ENCODE measurements at places on chromosomes 13 and 19.

- DNase-seq = peak; percentile 55
These were observed 9.0 kb downstream of the ZNF808 start for GRCh38 chr19:52536448-52536800.

GRCh38 chr13:34546344-34547250 lies 395.5 kb upstream of the NBEA start:
- no peak for DNase-seq

DNA sequence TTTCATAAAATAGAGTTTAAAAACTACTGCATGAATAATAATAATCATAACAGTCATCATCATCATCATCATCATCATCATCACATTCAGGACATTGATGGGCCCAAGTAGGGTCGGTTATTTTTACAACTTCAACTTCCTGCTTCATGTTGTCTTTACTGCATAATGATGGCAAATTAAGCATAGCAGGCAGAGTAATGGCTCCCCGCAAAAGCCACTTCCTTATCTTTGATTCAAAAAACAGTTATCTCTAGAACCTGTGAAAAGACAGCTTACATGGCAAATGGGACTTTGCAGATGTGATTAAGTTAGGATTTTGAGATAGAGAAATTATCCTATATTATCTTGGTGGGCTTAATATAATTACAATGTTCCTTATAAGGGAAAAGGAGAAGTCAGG lies 792.9 kb downstream of the LIG4 start:
- DNase-seq = no peak

DNA sequence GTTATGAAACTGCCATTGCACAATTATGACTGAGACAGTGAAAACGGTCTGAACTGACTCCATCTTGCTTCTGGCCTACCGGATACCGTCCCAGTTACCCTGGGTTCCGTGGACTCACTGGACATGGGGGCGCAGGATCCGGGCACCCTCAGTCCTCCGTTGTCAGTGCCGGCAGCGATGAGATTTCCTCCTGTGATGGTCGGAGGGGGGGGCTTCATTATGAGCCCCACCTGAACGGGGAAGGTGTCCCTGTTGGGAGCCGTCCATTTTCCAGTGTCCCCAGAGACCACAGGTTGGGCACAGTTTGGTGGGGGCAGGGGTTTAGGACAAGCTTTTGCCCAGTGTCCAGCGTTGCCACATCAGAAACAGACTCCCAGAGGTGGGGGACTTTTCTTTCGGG lies 23.4 kb downstream of the TMEM255B start:
- DNase-seq = no peak

DNA sequence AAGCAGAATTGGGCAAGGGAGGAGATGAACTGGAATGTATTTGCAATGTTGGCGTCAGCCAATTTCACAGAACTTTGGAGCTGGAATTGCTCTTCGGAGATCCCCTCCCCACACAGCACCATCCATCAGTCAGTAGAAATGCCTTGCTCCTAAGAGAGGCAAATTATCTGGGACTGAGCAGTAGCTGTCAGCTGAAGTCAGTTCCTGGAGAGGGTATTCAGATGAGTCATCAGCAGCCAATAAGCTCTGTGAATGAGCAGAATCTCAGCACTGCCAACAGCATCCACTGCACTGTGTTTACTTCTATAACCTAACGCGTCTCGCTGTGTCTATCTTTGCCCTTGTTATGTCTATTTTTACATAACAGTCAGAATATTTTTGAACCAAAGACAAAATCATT lies 213.7 kb downstream of the SLITRK5 start:
- DNase-seq = no peak

- DNase-seq = no peak
These were observed 13.3 kb downstream of the SLC27A5 start for GRCh38 chr19:58498316-58499020.

GRCh38 chr13:64884976-64885375 lies 2345.2 kb downstream of the PCDH9 start:
- no peak for DNase-seq

- DNase-seq = no peak
These were observed 32.7 kb upstream of the POMP start for GRCh38 chr13:28626266-28626665.

GRCh38 chr19:34300380-34300779 lies 46.0 kb downstream of the GARRE1 start:
- DNase-seq = no peak

- no peak for DNase-seq
These were observed 357.1 kb downstream of the DCT start for GRCh38 chr13:94122300-94122915.

DNA sequence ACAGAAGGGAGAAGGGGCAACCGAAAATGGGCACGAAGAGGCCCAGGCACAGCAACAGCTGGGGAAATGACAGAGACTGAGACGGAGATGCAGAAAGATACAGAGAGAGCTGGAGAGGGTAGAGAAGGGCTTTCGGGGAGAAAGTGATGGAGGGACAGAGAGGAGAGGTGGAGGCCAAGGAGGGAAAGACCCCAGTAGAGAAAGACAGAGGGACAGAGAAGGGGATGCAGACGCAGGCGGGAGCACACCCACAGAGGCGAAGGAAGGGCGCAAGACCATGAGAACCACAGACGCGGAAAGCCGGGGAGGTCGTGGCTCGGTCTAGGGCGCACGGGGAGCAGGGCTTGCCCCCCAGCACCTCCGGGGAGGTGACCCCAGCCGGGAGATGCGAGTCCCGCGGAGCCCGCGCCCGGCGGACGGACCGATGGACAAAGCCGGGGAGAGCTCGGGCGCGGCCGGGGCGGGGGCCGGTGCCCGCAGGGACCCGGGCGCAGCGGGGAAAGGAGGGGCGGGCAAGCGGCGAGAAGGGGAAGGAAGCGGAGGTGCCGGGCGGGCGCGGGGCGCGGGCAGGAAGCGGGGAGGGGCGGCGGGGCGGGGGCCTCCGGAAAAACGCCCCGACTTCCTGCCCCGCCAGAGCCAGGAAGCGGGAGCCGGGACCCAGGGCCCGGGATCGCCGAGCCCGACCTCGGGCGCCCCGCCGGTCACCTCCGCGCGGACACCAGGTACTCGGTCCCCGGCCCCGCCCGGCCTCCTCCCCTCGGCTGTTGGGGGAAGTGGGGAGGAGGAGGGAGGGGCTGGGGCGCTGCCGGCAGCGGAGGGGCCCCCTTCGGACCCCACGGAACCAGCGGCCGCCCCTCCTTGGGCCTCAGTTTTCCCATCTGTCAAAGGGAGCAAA lies at the start of gene ARHGEF1:
TSS of gene ARHGEF1 (plus strand) at position 617 of the 895 bp plus-strand sequence. CDS start 4,899 bp downstream, outside the sequence.
- DNase-seq = peak; percentile 57

All from CD4-positive, alpha-beta T cell treated with Interleukin-17A for 1 hour (primary cell).